Activated CD8-positive, alpha-beta memory T cell treated with anti-CD3 and anti-CD28 coated beads for 48 hours (primary cell): ENCODE measurements at places on chromosomes 5 and 9.

GRCh38 chr5:151954255-151954654, 29.6 kb upstream of the GLRA1 start:
- no peak for DNase-seq

GRCh38 chr5:66840511-66841013, 244.4 kb downstream of the MAST4 start:
- DNase-seq, result peak; percentile 18

- no peak for DNase-seq
Observed at GRCh38 chr9:23825700-23826099, 340 bp downstream of the ELAVL2 start.

DNA sequence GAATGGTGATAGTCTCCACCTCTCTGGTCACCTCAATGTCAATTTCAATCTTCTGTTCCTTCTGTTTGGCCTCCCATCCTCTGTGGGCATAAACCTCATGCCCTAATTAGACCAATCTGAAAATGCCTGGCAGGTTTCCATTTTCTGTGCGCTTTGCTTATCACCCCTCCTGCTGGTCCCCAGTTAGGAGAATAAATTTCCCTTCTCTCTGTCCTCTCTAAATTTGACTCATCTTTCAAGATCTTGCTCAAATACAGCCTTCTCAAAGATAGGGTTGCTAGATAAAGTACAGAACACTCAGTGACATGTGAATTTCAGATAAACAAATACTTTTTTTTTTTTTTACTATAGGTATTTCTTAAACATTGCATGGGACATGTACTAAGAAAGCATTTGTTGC, 69.4 kb upstream of the CD180 start:
- no peak for DNase-seq

DNA sequence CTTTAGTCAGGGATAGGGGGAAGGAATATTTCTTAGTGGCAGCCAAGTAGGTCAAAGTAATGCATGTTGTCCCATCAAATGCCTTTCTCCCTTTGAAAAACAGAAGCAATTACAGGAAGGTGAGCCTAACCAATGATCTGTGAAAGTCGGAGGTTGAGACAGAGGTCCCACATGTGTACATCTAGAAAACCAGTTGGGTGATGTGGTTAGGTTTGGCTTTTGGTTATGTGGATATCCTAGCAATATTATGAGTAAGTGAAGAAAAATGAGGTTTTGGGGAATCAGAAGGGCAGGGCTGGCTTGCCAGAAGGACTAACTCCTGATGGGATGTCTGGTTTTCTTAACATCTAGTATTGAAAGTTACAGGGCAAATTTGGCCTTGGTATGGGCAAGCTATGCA, 63.4 kb upstream of the PALM2AKAP2 start:
- no peak for DNase-seq

DNA sequence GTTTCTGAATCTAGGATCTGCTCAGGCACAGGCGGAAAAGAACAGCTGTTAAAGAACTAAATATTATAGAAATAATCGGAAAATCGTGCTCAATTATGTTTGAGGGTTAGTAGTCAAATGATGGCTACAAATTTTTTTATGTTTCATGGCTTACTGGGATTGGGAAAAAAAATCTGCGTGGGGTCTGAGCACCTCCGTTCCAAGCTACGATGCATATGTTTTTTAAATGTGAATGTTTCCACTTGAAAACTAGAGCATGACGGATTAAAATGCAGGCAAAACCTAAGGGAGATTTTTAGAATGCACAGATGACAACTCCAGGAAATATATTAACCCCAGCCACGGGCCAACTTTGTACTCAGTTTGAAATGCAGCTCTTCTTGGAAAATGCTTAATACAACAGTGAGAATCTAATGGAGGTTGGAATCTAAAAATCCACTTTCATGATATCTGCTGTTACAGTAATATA, 5.3 kb downstream of the OTP start:
- no peak for DNase-seq

DNA sequence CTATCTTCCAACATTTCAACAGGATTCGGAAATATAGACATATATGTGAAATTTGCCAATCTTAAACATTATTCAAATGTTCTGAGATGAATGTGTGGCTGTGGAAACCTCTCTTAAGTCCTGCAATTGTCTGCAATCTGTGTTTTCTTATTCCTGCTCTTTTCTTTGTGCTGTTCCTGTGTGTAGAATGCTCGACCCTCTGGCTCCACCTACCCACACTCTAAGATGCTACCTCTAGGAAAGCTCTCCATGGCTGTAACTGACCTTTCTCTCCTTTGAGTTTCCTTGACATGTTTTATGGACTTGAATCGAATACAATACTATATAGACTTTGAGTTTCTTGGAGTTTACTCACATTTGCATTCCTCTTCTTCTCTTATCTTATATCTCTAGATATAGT, 120.6 kb upstream of the ASTN2 start:
- no peak for DNase-seq

DNA sequence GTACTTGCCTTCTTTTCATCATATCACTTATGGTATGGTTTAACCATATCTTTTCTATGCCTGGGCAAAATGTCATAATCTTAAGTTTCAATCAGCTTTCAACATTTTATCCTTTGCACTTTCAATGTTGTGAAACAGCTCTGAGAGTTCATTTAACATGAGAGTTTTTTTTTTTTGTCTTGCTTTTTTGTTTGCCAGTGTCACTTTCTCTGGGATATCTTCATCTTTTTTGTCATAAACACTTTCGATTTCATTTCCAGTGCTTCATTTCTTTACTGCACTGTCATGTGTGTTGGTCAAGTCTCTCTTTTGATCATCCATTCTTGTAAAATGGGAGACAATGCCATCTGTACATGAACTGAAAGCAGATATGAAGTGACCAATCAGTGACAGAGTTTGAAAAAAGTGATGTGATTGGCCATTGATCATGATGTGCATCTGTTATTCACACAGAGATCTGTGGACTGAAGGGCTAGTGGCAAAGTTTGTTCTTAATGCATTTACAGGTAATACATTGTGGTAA, 7.5 kb upstream of the POU5F2 start:
- no peak for DNase-seq

DNA sequence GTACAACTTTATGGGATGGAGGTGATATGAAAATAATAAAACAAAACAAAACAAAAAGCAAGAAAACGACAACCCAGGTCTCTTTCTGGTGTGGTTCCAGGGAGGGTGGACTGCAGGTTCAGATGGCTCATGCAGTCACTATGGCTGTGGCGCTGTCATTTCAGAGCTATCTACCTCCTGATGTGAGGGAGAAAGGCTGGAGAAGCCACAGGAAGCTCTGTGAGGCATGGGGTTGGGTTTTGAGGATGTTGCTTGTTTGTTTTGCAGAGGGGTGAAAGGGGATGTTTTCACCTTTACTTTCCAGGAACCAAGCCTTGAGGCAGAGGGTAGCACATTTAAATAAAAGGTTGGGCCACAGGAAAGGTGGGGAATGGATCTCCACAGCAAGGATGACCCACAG, 18.7 kb downstream of the NIPAL4 start:
- DNase-seq, result no peak

GRCh38 chr5:146640285-146640896, 124.4 kb upstream of the GPR151 start:
- DNase-seq, result no peak

- DNase-seq, result no peak
Observed at GRCh38 chr5:40928886-40929448, 19.7 kb downstream of the C7 start.

- DNase-seq, result no peak
Observed at GRCh38 chr5:170112876-170113521, 7.3 kb downstream of the FOXI1 start.

DNA sequence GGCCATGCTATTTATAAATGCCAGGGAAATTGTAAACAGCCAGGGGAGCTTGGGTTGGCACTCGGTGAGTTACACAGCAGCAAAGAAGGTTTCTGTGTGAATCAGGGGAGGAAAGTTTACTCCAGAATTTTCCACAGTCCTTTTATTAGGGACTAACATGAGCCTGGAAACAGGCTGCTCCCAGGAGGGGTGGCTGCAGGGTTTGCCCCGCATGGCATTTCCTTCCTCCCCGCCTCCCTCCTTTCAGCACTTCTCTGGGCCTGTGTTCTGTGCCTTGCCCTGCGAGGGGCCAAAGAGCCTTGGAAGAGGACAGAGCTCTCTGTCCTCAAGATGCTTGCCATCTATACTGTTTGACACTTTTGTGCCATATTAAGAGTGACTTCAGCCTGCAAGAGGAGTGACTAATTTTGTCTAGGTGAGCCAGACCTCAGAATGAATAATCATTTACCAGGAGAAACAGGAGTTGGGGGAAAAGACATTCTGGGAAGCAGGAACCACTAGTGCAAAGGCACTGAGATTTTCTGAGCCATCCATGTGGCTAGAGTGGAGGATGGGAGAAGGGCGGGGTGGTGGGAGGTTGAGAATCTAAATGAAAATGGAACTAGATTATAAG, 1.8 kb downstream of the GSN start:
- no peak for DNase-seq

DNA sequence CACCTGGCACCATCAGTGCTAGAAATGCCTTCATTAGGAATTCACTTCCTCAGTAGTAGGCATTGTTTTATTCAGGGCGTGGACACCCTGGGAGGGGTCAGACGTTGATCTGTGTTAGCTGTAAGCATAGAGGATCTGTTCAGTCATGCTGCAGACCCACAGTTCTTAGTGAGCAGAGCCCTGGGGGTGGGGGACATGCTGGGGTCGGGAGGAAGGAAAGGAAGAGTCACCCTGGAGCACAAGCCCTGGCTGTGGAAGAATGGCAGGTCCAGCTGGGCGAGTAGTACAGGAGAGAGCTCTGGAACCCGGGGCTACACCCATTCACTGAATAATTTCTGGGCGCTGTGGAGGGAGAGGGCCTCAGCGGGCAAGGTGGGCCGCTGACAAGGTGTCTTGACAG, 172.5 kb downstream of the FSTL4 start:
- DNase-seq, result no peak

DNA sequence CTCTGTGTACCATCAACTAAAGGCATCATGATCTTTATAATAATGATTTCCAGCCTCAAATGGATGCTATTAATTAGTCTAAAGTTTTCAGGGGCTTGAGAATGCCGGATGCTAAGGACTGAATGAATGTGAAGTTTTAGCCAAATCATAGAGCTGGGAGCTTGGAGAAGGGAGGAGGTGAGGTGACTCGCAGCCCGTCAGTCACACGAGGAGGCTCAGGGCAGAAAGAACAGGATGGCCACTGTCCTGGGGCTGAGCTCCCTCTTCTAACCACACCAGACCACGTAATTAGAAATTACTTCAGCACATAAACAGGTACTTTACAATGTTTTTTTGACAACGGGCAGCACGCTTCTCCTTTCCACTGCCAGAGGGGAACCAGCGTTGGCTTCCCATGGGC, 222.6 kb downstream of the NPR3 start:
- no peak for DNase-seq

GRCh38 chr5:58460002-58460731, at the start of gene PLK2:
PLK2 (minus strand) TSS chr5:58460086; CDS start chr5:58459959, 127 bp downstream.
- peak; percentile 60 for DNase-seq

DNA sequence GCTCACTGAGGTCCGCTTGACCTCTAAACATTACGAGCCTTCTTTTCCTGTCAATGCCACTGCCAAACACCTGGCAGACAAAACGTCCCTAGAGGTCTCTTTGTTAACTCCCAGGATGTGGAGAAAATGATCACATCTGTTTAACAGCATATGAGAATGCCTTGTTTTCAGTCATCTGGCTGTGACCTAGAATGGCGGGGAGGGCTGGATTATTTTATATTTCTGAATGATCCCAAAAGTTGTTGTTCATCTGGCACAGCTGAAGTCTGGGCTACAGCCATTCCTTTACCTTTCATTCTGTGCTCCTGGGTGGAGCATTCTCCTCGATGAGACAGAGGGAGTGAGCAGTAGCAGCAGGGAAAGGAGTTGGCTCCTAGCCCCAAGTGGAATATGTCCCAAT, 138.2 kb downstream of the PRDM6 start:
- DNase-seq, result no peak

- no peak for DNase-seq
Observed at GRCh38 chr5:113759505-113759904, 246.0 kb downstream of the YTHDC2 start.

DNA sequence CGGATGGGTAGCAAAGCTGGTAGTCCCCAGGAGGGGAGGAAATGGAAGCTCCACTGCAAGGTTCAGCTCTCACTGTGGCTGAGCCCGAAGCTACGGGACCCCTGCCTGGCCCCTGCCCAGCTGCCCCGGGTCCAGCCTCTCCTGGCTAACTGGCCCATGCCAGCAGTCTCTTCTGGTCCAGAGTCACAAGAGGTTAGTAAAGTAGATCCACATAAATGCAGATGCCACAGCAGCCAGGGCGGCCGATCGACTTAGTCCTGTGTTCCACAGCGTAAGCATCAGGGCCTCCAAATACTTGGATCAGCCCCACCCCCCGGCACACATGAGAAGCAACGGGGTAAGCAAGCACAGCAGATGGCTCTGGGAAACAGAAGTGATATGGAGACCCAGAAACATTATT, 42.1 kb downstream of the MRPL36 start:
- DNase-seq, result no peak

- DNase-seq, result no peak
Observed at GRCh38 chr9:9305600-9305999, 1307.2 kb downstream of the PTPRD start.

DNA sequence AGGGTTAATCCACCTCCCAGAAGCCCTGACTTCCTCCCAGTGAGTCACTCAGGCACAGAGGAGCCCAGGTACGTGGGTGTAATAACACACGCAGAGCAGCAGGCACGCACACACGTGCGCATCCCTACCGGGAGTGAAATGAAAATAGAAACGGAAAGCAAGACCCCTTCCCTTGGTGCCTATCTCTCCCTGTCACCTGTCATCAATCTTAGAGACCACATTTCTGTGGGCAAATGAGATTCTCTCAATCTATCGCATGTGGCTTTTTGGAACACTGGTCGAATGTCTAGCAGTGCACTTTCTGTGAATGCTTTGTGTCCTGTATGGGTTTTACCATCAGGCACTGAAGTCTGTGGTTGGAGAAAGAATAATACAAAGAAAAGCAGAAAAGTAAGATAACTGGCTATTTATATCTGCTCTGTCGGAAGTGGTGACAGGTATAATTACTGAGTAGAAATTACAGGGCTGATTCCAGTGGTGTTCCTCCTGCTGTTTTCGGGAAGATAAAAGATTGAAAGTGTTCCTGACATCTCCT, 137.7 kb upstream of the GRIA1 start:
- DNase-seq, result no peak

- DNase-seq, result no peak
Observed at GRCh38 chr5:80192507-80193241, 63.2 kb downstream of the SERINC5 start.

DNA sequence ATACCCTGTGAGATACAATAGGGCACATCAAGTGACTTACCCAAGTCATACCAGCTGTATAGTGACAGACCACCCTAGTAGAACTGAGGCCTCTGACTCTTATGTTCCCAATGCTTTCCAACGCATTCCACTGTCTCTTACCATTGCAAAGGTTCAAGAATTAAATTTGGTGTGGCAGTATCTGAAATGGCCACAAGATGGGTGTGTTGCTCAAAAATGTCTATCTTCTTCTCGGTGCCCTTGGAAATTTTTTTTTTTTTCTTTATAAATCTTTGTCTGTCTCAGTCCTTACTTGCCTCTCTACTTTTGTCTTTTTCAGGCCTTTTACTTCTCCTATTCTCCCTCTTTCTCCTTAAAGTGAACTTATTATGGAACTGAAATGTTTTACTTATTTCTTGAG, 48.4 kb downstream of the GPR21 start:
- DNase-seq, result no peak
